HepG2 (cell line): ENCODE measurements at places on chromosomes 13 and 19. TPM values are rescaled to one million over a fixed set of nuclear protein-coding genes. Genes with fewer than 3 reads are reported as not detected.

GRCh38 chr13:31627097-31627845 is 112.1 kb upstream of the RXFP2 start:
- no peak for DNase-seq

DNA sequence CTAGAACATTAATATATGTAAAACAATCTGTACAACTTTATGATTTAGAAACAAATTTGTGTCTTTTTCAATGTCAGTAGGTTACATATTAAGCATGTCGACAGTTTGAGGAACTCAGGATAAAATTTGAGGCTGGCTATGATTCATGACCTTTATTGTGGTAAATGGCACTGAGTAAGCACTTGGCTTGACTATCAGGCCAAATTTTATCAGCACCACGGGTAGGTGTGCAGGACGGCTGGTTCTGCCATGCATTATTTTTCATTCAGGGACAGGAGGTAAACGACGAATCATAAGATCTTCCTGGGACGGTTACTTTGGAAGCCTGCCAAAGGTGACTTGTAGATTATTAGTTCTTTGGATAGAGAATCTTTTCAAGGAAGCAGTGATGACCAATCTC is 19.9 kb upstream of the CYP4F8 start:
- DNase-seq: no peak

- no peak for DNase-seq
Observed at GRCh38 chr19:1953037-1953436, 12.1 kb downstream of the CSNK1G2 start.

The CCDC70 gene
- 0.13 TPM in 1 of 2 replicates, not detected in the other for total RNA-seq

The CYP2S1 gene
- 0.09 TPM in 1 of 2 replicates, not detected in the other for total RNA-seq

The HIPK4 gene
- total RNA-seq: not detected in 2 replicates

DNA sequence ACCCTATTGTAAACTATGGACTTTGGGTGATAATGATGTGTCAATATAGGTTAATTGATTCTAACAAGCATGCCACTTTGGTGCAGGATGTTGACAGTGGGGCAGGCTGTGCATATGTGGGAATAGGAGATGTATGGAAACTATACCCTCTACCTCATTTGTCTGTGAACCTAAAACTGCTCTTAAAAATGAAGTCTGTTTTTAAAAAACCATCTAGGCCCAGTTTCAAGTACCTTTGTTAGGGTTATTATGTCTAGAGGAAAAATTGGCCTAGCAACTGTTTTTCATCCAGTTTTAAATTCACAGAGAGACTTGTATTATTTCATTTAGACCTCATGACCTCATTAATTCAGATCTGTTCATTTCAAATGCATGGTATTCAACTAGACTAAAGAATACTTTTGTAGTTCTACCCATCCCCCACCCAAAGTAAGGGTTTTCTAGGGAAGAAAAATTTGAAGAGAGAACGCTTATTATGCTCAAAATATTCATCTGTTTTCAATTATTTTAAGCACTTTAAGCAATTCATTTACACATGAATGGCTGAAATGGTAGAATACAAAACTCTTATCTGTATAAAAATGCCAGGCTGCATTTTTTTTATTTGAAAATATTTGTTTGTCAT is 1781.9 kb upstream of the MIR17HG start:
- DNase-seq: no peak

The LCP1 gene
- 1.6 and 2.1 TPM in 2 replicates for total RNA-seq

The STAP2 gene
- total RNA-seq: 39.0 and 43.1 TPM in 2 replicates

GRCh38 chr13:49683489-49683888 is 7.8 kb downstream of the EBPL start:
- DNase-seq: no peak

DNA sequence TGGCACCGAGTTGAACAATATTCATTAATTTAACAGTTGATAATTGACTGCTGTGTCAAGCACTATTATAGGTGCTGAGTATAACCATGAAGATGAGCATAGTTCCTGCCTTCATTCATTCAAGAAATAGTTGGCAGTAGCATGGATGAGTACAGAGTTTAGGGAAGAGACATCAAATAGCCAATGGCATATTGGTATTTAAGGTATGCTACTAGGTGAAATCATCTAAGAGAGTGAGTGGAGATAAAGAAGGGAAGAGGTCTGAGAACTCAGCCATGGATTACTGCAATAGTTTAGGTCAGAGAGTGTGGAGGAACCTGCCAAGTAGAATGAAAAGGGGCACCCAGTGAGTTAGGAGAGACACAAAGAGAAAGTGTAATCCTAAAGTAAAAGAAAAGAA is 4.9 kb upstream of the HTR2A start:
- DNase-seq: no peak

GRCh38 chr19:1237027-1237659 is 662 bp downstream of the CBARP start:
- DNase-seq: no peak

DNA sequence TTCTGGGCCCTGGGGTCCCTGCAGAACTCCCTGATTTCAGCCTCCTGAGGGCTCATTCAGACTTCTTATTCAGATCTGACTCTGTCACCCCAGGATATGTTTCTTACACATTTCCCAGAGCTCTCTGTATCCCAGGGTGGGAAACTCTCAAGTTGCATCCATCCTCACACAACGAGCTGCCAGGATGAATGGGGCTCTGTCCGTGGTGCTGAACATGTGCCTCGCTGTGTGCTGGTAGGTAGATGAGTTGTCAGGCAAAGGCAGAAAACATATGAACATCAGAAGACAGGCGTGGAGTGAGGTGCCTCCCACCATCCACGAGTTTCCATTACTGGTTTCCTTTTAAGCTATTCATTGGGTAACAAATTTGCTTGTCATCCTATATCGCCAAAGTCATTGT is 11.4 kb upstream of the IGFL1 start:
- peak; percentile 23 for DNase-seq

DNA sequence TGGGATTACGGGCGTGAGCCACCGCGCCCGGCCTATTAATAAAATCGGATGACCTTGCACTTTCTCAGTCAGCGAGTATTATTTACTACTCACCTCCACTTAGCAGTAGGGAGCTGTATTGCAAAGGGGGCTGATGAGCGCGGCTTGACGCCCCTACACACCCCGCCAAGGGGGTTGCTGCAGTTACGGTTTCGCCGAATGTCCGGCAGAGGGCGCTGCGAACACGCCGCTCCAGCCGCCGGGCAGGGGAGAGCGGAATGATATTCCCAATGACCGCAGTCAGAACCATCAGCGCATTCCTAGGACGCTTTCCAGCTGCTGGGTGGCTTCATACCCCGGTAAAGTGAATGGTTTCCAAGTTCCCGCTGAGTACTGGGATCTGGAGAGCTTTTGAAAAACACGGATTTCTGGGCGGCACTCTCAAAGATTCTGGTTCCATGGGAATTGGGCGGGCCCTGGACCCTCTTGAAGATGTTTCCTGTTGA is 30.0 kb upstream of the TPT1 start:
- no peak for DNase-seq

GRCh38 chr19:47719047-47719859 is 6.0 kb downstream of the EHD2 start:
- peak; percentile 44 for DNase-seq
